ENCODE measurements at places on chromosomes 6 and 20. TPM values are rescaled to one million over a fixed set of nuclear protein-coding genes. Genes with fewer than 3 reads are reported as not detected.

BHLHE23 gene
- not detected for total RNA-seq

AIG1 gene
- total RNA-seq, result 29.6 TPM

HSPA1L gene
- 2.5 TPM for total RNA-seq

GABBR1 gene
- total RNA-seq, result 38.5 TPM

CRISP3 gene
- 2.5 TPM for total RNA-seq

COL9A1 gene
- total RNA-seq, result not detected

SAYSD1 gene
- total RNA-seq, result 15.5 TPM

IRF4 gene
- total RNA-seq, result 6.0 TPM

SLC22A2 gene
- not detected for total RNA-seq

SCRT2 gene
- total RNA-seq, result not detected

TSPYL4 gene
- total RNA-seq, result 12.8 TPM

All from lower lobe of right lung (tissue), 2 donors.